AG20443 (cell line): ENCODE measurements at places on chromosomes 1 and 21.

GRCh38 chr21:18744840-18745239, 341.3 kb upstream of the TMPRSS15 start:
- DNase-seq: no peak

- no peak for DNase-seq
Measured at GRCh38 chr21:34143685-34144182, 70.4 kb downstream of the MRPS6 start.

DNA sequence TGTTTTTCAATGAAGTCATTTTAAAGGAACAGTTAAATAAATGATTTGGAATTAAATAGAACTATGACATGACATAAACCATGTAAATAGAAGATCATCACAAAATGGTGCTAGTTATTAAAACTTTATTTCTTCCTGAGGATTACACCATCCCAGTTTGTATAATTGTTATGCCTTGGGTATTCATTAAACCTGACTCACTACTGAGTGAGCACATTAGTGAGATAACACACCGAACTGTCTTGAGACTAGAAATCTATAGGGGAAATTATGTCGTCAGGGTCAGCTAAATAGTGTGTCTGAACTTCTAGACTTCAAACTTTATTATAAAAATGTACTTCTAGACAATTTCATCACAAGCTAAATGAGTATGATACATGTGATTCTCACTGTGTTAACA, 189.4 kb downstream of the NCAM2 start:
- DNase-seq: no peak

DNA sequence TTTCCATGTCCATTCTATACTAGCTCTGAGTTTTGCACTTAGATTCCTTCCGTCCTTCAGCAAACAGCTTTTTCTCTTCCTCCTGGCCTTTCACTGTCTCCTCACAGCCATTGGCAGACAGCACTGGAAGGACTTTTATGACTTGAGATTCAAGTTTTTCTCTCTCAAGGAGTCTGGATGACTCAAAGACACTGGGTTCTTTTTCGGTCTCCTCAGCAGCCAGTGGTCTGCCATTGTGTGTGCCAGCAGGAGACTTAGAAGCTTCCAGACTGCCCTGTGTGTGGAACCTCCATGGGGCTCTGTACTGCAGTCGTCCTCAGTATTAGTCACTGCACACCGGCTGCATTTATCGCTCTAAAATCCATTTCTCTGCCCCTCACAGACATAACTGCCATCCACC, 30.5 kb downstream of the NTNG1 start:
- DNase-seq: no peak

DNA sequence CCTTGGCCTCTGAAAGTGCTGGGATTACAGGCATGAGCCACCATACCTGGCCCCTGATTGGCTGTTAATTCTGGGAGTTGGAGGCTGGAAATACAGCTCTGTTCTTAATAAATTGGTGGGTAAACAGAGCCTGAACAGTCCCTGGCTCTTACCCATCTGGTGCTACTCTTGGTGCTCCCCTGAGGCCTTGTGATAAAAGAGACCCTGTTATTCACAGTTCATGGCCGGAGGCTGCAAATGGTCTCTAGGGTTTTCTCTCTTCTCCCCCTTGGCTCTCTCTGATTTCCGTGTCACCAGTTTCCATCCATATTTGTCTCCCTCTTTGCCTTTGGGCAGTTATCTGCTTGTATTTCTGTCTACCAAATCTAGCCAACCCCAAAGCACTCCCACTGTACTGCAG, 17.2 kb downstream of the NFASC start:
- DNase-seq: no peak

DNA sequence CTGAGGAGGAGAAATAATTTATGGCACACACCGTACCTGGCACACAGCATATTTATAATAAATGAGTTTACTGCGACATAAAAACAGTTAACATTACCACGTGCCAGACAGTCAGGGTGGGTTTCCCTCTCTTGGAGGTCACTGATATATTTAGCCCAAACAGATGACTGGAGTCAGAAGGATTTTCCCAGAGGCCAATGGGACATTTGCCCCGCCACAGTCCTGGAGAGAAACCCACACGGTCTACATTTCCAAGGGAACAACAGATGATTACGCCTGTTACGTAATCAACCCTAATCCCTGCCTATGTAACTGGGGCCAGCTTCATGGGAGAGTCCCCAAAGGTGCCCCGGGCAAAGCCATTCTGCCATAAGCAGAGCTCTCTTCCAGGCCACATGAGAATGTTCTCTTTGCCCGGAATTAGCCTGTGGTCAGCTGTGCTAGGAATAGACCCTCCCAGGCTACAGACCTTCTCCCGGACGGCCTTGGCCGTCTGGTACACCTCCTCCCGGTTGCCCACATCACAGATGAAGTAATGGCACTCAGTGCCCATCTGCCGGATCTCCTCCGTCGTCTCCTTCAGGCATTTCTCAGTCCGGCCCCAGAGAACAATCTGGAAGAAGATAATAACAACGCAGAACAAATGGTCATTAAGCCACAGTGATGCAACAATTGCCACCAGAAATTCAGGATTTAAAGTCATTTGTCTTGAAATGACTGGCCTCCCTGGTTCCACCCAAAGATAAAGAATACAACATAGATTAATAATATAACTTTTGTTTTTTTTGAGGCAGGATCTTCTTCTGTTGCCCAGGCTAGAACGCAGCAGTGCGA, 37.7 kb downstream of the DHRS3 start:
- DNase-seq: peak; percentile 76

DNA sequence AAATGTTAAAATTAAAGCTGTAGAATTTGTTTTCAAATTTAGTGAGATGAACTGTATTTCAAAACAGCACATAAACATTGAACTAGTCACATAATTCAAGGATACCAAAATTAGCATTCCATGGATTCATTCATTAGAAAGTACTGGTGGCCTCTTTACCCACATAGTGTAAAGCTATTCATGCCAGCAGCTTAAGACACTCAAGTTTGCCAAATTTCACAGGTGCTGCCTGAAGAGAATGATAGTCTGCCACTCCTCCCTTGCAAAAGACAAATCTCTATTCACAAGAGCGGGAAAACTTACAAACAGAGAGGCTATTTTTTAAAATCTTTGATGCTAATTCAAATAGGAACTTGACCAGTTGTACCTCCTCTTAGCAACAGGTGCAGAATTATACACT, 337.0 kb downstream of the BRINP3 start:
- no peak for DNase-seq

- no peak for DNase-seq
Measured at GRCh38 chr1:2319291-2319690, 72.1 kb downstream of the MORN1 start.

DNA sequence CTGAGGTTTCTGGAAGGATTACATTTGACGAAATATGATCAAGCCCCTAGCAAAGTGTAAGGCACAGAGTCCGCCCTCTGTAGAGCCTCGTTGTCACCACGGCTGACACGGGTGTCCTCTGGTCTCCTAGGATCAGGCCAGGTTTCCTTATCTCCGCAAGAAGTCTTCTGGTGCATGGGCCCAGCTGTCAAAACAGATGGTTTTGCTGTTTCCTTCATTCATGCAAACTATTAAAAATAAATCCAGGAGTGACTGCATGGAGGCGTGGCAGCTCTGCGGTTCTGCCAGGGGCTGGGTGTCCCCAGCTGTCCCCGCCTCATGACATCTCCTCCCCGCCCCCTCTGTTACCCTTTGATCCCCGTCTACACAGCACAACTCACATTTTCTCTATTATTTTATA, 209.0 kb downstream of the DYRK1A start:
- DNase-seq: no peak

DNA sequence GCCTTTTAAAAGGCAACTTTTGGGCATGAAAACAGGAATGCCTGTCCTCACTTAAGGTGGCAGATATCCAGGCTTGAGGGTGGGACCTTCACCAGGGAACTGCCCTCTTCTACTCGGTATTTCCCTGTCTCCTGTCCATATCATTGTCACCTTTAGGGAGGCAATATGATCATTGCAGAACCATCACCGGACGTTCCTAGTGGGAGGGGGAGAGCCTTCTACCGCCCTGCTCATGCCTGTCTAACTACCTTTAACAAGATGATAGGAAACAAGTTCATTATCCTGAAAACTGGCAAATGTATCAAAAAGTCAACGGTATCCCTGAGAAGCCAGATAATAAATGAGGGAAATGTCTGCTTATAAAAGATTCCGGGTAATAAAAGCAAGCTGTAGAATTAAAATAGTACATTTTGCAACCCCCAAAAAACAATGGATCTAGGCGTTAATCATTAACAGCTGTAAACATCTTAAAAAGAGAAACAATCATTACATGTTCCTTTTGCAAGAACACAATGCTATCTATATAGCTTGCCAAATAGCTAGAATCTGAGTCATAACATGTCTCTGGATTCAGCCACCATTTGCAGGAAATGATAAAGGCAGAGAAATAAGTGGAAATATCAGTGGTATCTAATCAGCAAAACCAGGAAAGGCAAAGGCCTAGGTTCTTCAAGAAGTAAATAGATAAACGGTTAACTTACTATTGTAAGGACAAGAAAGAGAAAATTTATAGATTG, 852.9 kb upstream of the ADGRL4 start:
- DNase-seq: peak; percentile 49

DNA sequence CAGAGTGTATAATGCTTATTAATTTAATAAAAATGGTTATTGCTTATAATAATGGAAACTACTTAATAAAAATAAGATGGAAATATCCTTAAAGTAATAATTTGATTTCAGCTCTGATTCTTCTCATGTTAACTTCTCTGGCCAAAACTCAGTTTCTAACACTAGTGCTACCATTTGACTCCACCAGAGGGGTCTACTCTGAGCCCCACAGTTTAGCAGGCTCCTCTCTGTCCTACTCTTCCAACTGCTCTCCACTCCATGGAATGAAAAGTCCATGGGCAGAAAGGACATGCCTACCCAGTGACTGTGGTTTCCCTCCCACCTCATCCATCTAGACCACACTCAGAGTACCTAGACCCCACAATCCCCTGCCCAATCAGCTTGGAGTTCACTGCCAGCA, 489.1 kb upstream of the CAMK1G start:
- no peak for DNase-seq

- no peak for DNase-seq
Measured at GRCh38 chr1:244083383-244083943, 32.4 kb downstream of the ZBTB18 start.

- DNase-seq: no peak
Measured at GRCh38 chr1:68132426-68133130, 82.2 kb upstream of the DIRAS3 start.

- DNase-seq: no peak
Measured at GRCh38 chr1:47901001-47901575, 96.1 kb downstream of the TRABD2B start.

DNA sequence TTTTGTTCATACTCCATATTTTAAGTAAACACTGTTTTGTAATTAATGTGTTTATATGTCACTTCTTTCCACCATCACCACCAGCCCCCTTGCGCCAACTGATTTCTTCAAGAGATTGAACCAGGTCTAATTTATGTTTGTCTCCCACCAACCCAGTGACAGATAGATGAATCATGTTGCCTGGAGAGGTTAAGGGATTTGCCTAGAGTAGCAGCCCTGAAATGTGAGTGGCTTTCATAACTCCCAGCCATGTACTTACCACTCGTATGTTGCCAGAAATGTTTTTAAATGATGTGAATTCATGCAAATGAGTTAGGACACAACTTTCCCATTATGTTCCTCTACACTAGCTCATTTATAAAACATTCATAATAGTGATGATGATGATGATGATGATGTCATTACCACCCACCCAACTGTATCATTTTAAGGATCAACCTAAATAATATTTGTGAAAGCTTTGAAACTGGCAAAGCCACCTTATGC, 86.9 kb downstream of the LRRC8D start:
- DNase-seq: peak; percentile 20

GRCh38 chr1:19087737-19088594, 122.1 kb downstream of the UBR4 start:
- DNase-seq: no peak

DNA sequence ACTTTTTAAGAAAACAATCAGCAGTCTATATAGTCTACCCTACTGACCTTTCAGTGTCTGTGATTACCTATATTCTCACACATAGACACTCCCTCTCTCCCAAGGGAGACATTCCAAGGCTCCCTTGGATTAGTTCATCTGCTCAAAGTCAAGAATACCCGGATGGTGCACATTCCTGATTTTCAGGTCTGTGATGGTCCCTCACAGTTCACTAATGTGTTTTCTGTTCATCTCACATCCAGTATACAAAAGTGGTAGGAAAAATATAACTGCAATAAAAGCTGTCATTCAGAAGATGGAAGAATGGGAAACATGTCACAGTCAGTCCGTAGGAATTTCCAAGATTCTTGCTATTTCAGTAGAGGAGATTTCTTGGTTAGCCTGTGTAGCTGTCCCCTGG, 224.1 kb upstream of the CACYBP start:
- no peak for DNase-seq

GRCh38 chr1:4655674-4656532, 1.5 kb downstream of the AJAP1 start:
- DNase-seq: peak; percentile 80

DNA sequence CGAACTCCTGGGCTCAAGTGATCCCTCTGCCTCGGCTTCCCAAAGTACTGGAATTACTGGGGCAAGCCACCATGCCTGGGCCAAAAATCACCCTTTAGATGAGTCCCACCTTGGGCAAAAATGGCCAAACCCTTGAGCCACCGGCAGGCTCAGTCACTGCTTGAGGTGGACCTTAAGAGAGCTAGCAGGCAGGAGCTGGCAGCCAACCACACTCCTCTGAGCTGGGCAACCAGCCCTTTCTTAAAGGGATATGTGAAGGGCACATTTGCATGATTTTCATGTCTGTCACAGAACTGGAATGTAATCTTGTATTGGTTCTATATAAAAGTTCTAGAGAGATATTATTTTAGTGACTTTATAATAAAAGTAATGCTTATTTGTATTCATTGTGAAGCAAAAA, 316.5 kb downstream of the PBX1 start:
- DNase-seq: no peak

GRCh38 chr1:189606795-189607476, 870.7 kb downstream of the BRINP3 start:
- DNase-seq: no peak

DNA sequence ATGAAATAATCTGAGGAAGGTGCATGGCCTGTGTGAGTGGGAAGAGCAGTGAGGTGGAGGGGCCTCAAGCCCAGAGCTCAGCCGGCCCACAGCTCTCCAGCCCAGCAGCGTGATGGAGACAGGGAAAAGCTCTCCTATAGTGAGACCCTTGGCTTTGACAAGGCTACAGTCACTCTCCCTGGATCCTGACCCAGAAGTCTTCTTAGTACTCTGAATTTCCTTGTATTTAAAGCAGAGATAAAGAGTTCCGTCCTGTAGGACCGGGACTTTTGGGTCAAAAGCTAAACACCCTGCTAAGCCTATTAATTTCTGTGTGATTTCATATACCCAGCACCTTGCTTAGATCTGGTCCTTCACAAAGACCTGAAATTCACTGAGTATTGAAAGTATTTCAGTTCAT, 48.2 kb upstream of the F3 start:
- DNase-seq: no peak

DNA sequence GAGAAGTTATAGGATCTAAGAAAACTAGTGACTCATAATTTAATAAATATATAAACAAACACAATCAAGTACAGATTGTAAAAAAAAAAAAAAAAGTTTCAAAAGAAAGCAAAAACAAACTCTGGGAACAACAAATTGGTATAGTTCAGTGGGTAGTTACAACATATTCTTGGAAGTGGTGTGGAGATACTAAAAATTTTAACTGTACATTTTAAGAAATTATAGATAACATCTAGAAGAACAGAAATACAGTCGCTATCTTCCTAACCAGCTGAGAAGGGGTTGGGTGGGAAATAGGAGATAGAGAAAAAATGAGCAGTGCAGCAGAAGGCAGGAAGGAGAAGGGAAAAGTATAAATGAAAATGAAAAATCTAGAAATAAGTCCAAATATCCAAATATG, 70.5 kb downstream of the LRRC8C start:
- DNase-seq: no peak
